ENCODE measurements at places on chromosomes 7 and 10.

- H3K4me3 ChIP-seq = no peak overlapping the region
- no peaks in the 10 kb centered on the region for H3K4me1 ChIP-seq
- no peak for DNase-seq
- no peaks in the 10 kb centered on the region for H3K36me3 ChIP-seq
Observed at GRCh38 chr10:88819290-88819689, 16.8 kb downstream of the LIPM start.

- peaks cover 50% of the 10 kb centered on the region for H3K4me1 ChIP-seq
- H3K27me3 ChIP-seq = no peaks in the 10 kb centered on the region
- DNase-seq = no peak
- H3K4me3 ChIP-seq = no peak overlapping the region
- no peak overlapping the region for H3K27ac ChIP-seq
- no peaks in the 10 kb centered on the region for H3K36me3 ChIP-seq
Observed at GRCh38 chr10:101052285-101052684, 9.5 kb upstream of the KAZALD1 start.

GRCh38 chr7:33893377-33893776 lies 12.0 kb upstream of the BMPER start:
- no peaks in the 10 kb centered on the region for H3K36me3 ChIP-seq
- H3K27ac ChIP-seq = no peak overlapping the region
- no peak overlapping the region for H3K4me3 ChIP-seq
- H3K4me1 ChIP-seq = no peaks in the 10 kb centered on the region
- DNase-seq = no peak

GRCh38 chr10:132363921-132364593 lies 32.1 kb downstream of the LRRC27 start:
- DNase-seq = peak; percentile 45
- no peaks in the 10 kb centered on the region for H3K36me3 ChIP-seq
- H3K27ac ChIP-seq = no peak overlapping the region
- no peaks in the 10 kb centered on the region for H3K27me3 ChIP-seq
- H3K4me1 ChIP-seq = no peaks in the 10 kb centered on the region

DNA sequence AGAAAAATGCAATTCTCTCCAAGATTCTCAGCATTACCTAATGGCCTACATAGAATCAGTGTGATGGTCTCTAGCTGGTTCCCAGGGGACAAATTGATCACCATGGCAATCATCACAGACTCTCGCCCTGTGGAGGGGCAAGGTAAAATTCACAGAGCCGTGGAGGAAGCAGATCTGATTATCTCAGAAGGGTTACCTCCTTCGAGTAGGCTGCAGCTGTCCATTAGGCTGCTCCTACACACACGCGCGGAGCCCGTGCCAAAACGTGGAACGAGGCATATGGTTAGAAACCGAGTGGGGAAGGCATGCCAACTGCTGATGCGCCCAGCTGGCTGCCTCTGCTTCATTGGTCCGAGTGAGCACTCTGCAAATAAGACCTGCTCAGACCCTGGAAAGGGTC lies 52.8 kb upstream of the PTER start:
- H3K27me3 ChIP-seq = no peaks in the 10 kb centered on the region
- DNase-seq = no peak
- H3K4me3 ChIP-seq = no peak overlapping the region
- no peaks in the 10 kb centered on the region for H3K36me3 ChIP-seq
- H3K27ac ChIP-seq = no peak overlapping the region
- peaks cover 39% of the 10 kb centered on the region for H3K4me1 ChIP-seq

GRCh38 chr10:123966896-123967231 lies 75.3 kb upstream of the CPXM2 start:
- H3K27me3 ChIP-seq = peaks cover 14% of the 10 kb centered on the region
- no peak overlapping the region for H3K27ac ChIP-seq
- H3K4me3 ChIP-seq = no peak overlapping the region
- H3K36me3 ChIP-seq = no peaks in the 10 kb centered on the region
- H3K4me1 ChIP-seq = peaks cover 20% of the 10 kb centered on the region
- no peak for DNase-seq

- H3K36me3 ChIP-seq = no peaks in the 10 kb centered on the region
- H3K4me3 ChIP-seq = no peak overlapping the region
- no peaks in the 10 kb centered on the region for H3K27me3 ChIP-seq
- H3K27ac ChIP-seq = peak overlapping the region; percentile 3
Observed at GRCh38 chr10:21508706-21509331, 16.7 kb downstream of the SKIDA1 start.

GRCh38 chr7:88312061-88312663 lies 5.5 kb upstream of the STEAP4 start:
- no peak overlapping the region for H3K4me3 ChIP-seq
- H3K27me3 ChIP-seq = no peaks in the 10 kb centered on the region
- no peak for DNase-seq
- H3K36me3 ChIP-seq = no peaks in the 10 kb centered on the region
- H3K4me1 ChIP-seq = no peaks in the 10 kb centered on the region

- H3K4me1 ChIP-seq = no peaks in the 10 kb centered on the region
- no peaks in the 10 kb centered on the region for H3K36me3 ChIP-seq
- H3K27me3 ChIP-seq = no peaks in the 10 kb centered on the region
- H3K4me3 ChIP-seq = no peak overlapping the region
- no peak for DNase-seq
- H3K27ac ChIP-seq = no peak overlapping the region
Observed at GRCh38 chr7:141377906-141378305, 173.3 kb upstream of the AGK start.

GRCh38 chr10:122301055-122301810 lies 30.1 kb downstream of the BTBD16 start:
- no peaks in the 10 kb centered on the region for H3K36me3 ChIP-seq
- peaks cover 83% of the 10 kb centered on the region for H3K4me1 ChIP-seq
- peak overlapping the region; percentile 4 for H3K27ac ChIP-seq
- no peak overlapping the region for H3K4me3 ChIP-seq
- H3K27me3 ChIP-seq = peaks cover 8% of the 10 kb centered on the region

DNA sequence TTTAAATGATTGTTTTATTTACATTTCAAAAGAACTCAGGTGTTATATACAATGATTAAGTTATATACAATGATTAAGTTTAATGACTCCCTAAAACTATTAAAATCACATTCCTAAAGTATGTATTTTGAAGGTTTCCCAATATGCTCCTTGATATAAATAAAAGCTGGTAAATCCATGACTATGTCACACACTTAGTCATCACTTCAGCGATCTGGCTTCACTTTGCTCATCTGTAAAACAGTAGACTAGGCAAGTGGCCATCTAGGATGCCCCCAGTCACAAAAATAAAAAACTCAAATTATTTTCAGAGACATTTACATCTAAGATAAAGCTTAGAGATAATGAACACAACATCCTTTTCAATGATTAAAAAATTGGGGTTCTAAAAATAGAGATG lies 10.8 kb downstream of the ICA1 start:
- no peak overlapping the region for H3K27ac ChIP-seq
- H3K36me3 ChIP-seq = no peaks in the 10 kb centered on the region
- DNase-seq = no peak
- no peaks in the 10 kb centered on the region for H3K4me1 ChIP-seq
- H3K4me3 ChIP-seq = no peak overlapping the region
- no peaks in the 10 kb centered on the region for H3K27me3 ChIP-seq

DNA sequence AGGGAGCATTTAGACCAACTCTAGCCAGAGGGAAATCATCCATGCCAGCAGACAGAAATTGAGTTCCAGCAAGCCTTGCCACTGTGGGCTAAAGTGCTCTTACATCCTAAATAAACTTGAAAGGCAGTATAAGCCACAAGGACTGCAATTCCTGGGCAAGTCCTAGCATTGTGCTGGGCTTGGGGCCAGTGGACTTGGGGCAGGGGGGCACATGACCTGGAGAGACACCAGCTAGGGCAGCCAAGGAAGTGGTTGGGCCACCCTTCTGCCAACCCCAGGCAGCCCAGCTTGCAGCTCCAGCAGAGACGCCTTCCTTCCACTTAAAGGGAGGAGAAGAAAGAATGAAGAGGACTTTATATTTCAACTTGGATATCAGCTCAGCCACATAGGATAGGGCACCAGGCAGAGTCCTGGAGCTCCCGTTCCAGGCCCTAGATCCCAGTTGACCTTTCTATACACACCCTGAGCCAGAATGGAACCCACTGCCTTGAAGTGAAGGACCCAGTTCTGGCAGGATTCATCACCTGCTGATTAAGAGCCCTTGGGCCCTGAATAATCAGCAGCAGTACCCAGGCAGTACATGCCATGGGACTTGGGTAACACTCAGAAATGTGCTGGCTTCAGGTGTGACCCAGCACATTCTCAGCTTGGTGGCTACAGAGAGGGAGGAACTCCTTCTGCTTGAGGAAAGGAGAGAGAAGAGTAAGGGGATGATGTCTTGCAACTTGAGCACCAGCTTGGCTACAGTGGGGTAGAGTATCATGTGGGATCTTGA lies 153.0 kb downstream of the GNAI1 start:
- no peaks in the 10 kb centered on the region for H3K27me3 ChIP-seq
- H3K27ac ChIP-seq = no peak overlapping the region
- H3K36me3 ChIP-seq = no peaks in the 10 kb centered on the region

GRCh38 chr7:3560495-3560894 lies 259.4 kb downstream of the SDK1 start:
- DNase-seq = no peak
- H3K36me3 ChIP-seq = no peaks in the 10 kb centered on the region
- no peaks in the 10 kb centered on the region for H3K27me3 ChIP-seq
- no peaks in the 10 kb centered on the region for H3K4me1 ChIP-seq

DNA sequence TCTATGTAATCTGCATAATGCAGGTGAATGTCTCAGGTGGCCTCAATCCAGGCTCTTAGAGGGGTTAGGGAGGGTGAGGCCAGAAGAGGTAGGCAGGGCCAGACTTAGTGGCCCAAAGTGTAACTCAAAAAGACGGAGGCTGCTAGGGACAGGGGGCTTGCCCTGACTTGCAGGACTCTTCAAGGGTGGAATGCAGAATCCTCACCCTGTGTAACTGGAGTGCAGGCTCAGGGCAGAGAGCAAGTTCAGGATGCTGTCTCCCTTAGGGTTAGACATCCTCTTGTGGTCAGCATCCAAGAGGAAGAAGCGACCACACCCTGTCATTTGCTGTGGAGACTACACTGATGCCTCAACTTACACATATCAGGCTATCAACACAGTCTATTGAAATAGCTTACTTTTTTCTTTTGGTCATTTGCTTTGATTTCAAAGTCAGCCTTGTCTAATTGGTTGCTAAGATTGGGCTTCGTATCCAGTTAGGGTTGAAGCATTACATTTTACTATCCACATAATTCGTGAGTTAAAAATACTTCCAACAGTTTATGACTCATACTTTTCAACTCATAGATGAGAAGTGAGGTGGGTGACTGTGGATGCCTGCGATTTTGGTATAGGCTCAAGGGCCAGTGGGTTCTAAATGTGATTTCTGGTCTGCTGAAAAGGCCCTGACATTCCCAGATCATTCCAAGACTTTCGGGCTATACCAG lies 563.6 kb downstream of the SUGCT start:
- no peaks in the 10 kb centered on the region for H3K36me3 ChIP-seq
- no peaks in the 10 kb centered on the region for H3K27me3 ChIP-seq
- no peaks in the 10 kb centered on the region for H3K4me1 ChIP-seq
- no peak for DNase-seq

DNA sequence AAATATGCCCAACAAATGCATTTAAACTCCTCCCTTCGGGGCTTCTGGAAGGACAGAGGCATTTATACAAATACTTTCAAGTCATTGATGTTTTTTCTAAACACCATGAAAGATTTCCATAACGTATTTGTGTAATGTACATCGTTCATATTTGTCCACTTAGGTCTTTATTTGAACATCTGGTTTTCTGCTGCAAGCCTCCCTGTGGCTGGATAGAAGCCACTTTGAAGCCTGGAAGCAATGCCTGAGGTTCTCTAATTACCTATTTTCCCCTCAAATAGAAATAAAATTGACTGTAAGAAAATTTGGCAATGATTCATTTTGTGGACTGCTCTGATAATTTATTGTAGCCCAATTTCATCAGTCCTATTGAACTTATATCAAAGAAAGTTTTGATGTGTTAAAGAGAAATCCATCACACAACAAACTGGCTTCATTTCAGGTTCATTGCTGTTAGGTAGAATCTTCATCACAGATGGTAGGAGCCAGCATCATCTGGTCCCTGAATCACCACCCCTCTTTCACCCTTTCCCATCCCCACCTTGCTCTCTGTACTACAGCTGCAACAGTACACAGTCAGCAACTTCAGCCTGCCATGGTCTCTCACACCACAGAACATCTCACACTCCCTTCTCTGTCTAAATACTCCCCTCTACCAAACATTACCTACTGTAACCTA lies 186.0 kb upstream of the MGMT start:
- no peaks in the 10 kb centered on the region for H3K36me3 ChIP-seq
- H3K27ac ChIP-seq = no peak overlapping the region
- no peak overlapping the region for H3K4me3 ChIP-seq

DNA sequence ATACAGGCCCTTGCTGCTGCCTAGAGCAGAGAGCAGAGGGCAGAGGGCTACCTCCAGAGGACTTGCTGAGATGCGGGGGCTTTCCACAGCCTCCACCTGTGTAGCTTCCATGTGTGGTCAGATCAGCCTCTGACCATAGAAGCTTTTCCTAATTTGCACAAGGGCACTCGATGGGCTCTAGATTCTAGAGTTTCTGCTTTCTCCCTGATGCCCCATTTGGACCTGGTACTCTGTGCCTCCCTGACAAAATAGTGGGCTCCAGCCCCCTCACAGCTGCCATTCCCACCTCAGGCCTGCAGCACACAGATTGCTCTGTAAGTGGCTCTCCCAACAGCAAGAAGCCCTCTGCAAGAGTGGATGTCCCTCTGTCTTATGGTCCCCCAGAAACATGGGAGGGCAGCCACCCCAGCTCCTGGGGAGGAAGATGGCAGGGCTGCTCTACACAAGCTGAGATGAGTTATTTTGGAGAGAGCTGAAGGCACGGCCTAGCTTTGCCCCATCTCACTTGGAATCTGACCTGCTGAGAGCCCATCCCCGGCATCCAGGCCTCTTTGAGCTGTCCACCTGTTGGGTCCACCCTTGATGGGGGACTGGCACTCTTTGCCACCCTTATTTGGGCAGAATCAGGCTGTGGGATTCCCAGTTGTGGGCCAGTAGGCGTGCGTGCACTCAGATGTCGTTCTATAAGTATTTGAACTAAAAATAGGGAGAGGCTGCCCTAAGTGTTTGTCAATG lies 16.7 kb downstream of the TMEM273 start:
- no peaks in the 10 kb centered on the region for H3K36me3 ChIP-seq
- H3K27ac ChIP-seq = no peak overlapping the region
- peaks cover 2% of the 10 kb centered on the region for H3K27me3 ChIP-seq
- no peak overlapping the region for H3K4me3 ChIP-seq
- no peak for DNase-seq

DNA sequence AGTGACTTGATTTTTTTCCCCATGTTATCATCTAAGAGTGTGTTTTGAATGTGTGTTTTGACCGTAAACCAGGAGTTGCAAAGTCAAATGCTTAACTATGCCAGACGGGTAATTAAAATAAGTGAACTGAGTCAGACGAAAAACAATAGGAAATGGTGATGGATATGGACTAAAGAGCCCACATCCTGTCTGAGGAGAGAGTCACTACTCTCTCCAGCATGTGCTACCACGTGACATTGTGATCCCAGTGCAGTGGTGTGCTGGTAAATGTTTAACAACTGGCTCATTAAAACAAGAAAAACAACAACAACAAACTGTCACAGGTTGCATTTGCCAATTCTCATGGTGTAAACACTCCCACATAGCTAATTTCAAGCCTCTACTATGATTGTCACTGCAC lies 164.3 kb downstream of the SUGCT start:
- H3K36me3 ChIP-seq = no peaks in the 10 kb centered on the region
- H3K27ac ChIP-seq = no peak overlapping the region
- H3K4me1 ChIP-seq = no peaks in the 10 kb centered on the region
- no peak for DNase-seq
